CMK (cell line): ENCODE measurements at places on chromosomes 7 and 10.

DNA sequence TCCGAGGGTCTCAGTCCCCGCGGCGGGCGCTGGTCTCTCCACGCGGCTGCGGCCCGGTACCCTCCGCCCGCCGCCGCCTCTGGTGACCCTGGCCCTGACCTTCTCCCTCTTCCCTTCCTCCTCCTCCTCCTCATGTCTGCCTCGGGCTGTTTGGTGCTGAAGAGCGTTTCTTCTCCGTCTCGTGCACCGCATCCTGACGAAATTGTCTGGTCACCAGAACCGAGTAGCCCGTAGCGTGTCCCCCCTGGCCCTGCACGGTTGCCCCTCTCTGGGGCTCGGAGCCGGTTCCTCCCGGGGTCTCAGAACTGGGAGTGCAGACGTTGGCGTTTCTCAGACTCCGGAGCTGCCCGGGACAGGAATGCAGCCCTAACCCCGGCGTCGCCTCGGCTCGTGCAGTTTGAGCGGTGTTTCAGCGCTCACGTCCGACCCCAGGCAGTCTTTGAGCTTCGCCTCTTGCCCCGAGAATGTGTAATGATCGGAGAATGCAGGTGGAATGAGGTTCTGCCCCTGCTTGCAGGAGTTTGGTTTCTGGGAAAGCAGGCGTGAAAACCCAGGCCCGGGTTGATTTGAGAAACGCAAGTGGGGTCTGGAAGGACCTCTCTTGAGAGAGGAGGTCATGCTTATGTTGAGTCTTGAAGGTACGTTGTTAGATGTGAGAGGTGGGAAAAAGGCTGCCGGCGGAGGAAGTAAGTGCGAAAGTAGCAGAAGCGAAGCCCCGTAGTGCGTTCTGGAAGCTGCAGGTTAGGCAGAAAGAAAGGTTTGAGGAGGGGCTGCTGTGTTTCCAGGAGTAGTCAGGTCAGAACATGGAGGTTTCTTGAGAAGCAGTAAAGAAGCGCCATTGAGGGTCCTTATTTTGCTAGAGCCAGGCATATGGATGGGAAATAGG lies 743 bp downstream of the RBM17 start:
- DNase-seq: no peak

- DNase-seq: no peak
These were observed 29.4 kb downstream of the DNAJB9 start for GRCh38 chr7:108598914-108599580.

DNA sequence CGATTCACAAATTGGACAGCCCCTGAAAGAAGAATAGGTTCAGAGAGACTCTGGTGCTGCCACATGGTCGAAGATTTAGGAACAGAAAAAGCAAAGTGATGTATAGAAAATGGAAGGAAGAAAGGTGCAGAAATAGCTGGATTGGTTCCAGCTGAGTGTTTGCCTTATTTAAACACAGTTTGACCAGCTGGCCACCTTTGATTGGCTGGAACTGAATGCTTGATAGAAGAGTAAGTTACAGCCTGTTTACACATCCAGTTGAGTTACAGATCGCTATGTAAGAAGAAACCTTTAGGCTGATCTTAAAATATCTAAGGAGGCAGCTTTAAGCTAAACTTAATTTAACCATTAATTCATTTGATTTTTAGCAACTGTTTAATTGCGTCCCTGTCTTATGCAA lies 40.3 kb upstream of the KAT6B start:
- no peak for DNase-seq

DNA sequence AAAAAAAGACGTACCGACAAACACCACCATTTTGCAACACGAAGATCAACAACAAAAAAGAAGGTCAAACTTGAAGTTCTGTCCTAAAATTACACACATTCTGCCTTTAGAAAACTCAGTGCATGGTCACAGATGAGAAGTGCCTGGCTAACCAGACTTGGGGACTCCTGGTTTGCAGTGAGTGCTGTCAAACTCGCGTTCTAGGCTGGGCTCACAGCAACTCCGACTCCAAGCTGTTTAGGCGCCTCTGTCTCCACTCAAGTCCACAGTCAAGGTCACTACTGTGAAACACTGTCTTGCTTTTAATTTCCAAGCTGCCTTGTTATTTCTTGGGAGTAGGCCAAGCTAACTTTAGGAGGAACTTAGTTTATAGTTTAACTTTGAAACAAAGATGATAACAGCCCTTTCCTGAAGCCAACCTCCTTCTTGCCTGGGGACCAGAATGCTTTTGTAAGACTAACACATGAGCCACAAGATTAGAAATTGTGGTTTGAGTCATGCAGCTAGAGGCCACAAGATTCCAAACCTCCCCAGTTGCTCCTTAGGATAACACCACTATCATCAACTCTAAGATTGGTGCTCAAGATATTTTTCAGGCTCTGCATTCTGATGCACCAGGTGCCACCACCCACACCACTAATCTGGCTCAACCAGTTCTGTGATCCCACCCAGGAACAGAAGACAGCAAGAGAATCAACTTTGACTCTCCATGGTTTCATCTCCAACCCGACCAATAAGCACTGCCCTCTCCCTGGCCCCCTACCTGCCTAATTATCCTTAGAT lies 1.1 kb upstream of the DNAAF5 start:
- no peak for DNase-seq

DNA sequence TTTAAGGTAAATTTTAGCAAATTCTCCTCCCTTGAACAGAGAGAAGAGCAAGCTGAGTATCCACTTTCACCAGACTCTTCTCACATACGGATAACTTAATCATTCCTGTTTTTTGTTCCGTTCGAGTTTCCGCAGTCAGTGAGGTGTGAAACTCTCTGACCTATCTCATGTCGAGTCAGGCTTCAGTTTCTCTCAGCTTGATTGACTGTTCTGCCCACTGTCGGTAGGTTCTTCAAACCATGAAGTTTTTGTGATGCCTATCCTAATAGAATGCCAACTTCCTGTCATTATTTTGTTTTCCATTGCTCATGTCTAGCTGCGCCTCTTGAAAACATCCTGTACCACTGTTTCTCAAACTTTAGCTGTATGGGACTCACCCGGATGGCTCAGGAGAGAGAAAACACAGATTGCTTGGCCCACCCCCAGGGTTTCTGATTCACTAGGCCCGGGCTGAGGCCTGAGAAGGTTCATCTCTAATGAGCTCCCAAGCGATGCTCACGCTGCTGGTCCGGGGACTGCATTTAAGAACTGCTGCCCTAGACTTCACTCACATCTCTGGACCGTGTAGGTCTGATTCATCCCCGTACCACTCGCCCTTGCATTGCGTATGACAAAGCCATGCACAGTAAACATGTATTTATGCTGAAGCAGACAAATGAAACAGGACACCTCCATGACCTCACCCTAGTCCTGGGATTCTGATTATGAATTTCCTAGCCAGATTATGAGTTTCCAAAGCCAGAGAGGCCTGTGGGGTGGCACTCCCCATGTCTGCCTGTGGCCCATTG lies 208.4 kb upstream of the AGK start:
- DNase-seq: no peak

GRCh38 chr7:19939746-19940145 lies 166.3 kb upstream of the TMEM196 start:
- DNase-seq: no peak

GRCh38 chr10:99431190-99431760 lies 851 bp upstream of the GOT1 start:
- peak; percentile 66 for DNase-seq

DNA sequence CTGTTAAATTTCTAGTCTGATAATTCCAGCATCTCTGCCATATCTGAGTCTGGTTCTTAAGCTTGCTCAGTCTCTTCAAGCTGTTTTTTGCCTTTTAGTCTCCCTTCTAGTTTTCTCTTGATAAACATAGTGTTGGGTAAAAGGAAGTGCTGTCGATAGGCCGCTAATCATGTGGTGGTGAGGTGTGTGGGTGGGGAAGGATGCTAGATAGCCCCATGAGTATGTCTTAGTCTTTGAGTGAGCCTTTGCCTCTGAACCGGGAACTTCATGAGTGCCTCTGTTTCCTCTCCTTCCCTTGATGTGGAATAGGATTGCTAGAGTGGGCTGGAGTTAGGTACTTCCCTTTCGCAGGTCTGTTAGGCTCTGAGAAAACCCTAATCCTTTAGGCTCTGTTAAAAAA lies 441.8 kb downstream of the INHBA start:
- no peak for DNase-seq

- no peak for DNase-seq
These were observed 212.3 kb downstream of the DKK1 start for GRCh38 chr10:52526251-52526823.

DNA sequence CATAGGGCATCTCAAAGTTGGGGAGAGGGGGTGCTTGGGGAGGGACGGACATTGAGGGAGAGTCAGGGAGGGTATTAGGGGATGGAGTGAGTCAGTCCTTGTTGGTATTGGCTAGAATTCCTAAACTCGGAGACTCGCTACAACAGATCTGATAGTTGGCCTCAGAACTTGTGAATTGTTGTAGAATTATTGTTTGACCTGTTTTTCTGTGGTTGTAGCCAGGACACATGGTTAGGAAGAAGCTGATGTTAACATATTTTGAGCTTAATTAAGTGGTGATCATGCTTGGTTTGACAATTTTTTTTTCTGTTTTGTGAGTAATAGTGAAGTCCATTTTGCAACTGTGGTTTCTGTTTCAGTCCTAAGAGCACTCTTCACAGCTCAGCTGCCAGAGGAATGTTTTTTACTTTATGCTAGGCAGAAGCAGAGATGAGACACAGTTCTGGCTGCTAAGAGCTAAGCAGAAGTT lies 1190.3 kb upstream of the C7orf33 start:
- no peak for DNase-seq
